ENCODE measurements at places on chromosomes 16 and 17. TPM values are rescaled to one million over a fixed set of nuclear protein-coding genes. Genes with fewer than 3 reads are reported as not detected.
A peak's percentile ranks its signal among the peaks of the same experiment; 100 is the strongest.

DNA sequence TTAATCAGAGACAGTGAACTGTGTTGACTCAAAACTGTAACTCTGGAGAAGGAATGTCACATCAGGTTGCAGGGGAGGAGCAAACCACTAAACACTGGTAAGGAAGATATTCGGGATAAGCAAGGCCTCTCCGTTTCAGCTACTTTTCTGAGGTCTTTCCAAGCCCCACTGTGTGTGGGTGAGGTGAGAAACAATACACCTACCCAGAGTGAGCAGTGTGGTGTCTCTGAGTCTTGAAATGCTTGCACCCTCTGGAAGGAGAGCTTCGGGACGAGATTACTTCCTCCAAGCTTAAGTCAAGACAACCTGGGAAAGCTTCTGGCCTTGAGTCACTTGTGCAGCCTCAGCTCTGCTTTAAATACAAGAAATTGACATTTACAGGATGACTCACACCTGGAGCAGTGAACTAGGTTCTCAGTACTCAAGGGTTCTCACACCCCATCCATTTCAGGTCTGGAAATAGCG, 2.5 kb upstream of the MAP3K14 start:
- H3K4me3 ChIP-seq, result no peak overlapping the region
- H3K27me3 ChIP-seq, result no peaks in the 10 kb centered on the region
- no peak overlapping the region for H3K27ac ChIP-seq
- DNase-seq, result no peak
- H3K4me1 ChIP-seq, result peaks cover 36% of the 10 kb centered on the region
- H3K36me3 ChIP-seq, result no peaks in the 10 kb centered on the region

DNA sequence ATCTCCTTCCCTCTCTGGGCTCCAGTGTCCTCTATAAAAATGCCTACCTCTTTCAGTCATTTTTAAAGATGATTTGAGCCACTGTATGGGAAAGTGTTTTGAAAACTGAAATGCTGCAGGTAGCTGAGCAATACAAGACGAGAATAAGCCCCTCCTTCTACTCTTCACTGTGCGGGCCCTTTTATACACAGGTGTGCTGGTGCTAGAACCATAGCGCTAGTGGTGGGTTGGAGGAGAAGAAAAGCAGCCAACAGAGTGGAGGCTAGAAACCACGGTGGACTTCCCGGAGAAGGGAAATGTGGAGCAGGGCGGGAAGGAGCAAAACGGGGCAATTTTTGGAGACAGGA, 58.2 kb upstream of the DLX4 start:
- no peaks in the 10 kb centered on the region for H3K27me3 ChIP-seq
- peaks cover 26% of the 10 kb centered on the region for H3K4me1 ChIP-seq
- no peaks in the 10 kb centered on the region for H3K36me3 ChIP-seq
- no peak for DNase-seq

TMEM220 gene
- total RNA-seq, result 13.4 TPM

GRCh38 chr17:59345476-59345875, 14.0 kb downstream of the YPEL2 start:
- H3K4me1 ChIP-seq, result peaks cover 42% of the 10 kb centered on the region
- no peak overlapping the region for H3K4me3 ChIP-seq
- no peak overlapping the region for H3K27ac ChIP-seq
- no peaks in the 10 kb centered on the region for H3K27me3 ChIP-seq

DNA sequence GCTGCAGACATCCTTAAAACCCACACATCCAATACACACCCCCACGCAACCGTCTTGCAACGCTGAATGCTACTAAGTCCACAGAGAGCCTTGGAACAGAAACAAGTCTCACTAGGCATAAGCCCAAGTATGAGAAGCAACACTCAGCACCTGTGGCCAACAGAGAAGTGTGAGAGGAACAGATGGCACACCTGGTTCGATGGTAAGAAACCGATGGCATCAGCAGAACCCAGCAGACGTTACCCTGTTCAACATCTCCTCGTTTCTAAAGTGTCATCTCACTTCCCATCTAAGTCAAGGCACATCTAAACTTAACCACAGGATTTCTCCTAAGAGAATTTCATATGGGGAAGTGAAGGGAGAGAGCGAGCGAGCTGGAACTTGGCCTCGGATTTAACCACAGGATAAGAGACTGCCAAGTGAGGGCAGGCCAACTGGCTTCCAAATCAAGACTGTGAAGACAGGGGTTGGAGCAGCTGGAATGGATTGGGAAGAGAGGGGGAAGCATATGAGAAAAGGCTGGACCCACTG, 41.0 kb downstream of the NXPH3 start:
- peak; percentile 57 for DNase-seq
- H3K36me3 ChIP-seq, result peaks cover 39% of the 10 kb centered on the region

- H3K36me3 ChIP-seq, result no peaks in the 10 kb centered on the region
- DNase-seq, result no peak
- no peaks in the 10 kb centered on the region for H3K4me1 ChIP-seq
- H3K4me3 ChIP-seq, result no peak overlapping the region
- H3K27ac ChIP-seq, result no peak overlapping the region
Observed at GRCh38 chr17:49546546-49547535, 28.8 kb upstream of the NXPH3 start.

Measured in thyroid gland (tissue), 4 donors.